Colonic mucosa (tissue), 4 donors: ENCODE measurements at places on chromosomes 16 and 17. TPM values are rescaled to one million over a fixed set of nuclear protein-coding genes. Genes with fewer than 3 reads are reported as not detected.

Gene PEX12
- total RNA-seq: 2.6 TPM

Gene TAC4
- not detected for total RNA-seq

Gene ACSM2A
- 0.20 TPM for total RNA-seq

Gene MEFV
- total RNA-seq: 1.1 TPM

Gene TMEM100
- total RNA-seq: 2.8 TPM

Gene LLGL2
- 401 TPM for total RNA-seq

Gene CLEC3A
- not detected for total RNA-seq

Gene GINS3
- 2.5 TPM for total RNA-seq

Gene ABCC6
- total RNA-seq: 14.5 TPM

Gene TENT4B
- 15.6 TPM for total RNA-seq

Gene ADAT1
- 38.8 TPM for total RNA-seq

Gene SPNS1
- 30.3 TPM for total RNA-seq

Gene KAT7
- 39.4 TPM for total RNA-seq

Gene SYT17
- total RNA-seq: 5.5 TPM

Gene CACNG5
- total RNA-seq: 0.19 TPM

Gene NME2
- 708 TPM for total RNA-seq

Gene KRTAP9-2
- total RNA-seq: not detected
